ENCODE measurements at places on chromosomes 4 and X.

DNA sequence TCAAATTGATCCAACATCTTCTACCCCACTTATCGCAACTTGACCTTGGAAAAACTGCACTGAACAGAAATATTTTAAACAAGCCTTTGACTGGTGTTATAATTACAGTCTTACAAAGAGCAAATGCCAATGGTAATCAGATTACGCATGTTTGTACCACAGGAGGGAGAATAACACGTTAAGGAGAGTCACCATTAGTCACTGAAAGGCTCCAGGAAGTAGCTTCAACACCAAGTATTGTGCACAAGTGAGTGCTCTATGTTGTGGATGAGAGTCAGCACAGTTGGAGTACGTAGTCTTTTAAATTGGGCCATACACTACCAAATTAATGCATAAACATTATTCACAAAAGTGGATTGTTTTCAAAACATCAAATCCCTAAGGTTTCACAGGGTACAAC is 1081.5 kb upstream of the TENM3 start:
- DNase-seq = no peak

DNA sequence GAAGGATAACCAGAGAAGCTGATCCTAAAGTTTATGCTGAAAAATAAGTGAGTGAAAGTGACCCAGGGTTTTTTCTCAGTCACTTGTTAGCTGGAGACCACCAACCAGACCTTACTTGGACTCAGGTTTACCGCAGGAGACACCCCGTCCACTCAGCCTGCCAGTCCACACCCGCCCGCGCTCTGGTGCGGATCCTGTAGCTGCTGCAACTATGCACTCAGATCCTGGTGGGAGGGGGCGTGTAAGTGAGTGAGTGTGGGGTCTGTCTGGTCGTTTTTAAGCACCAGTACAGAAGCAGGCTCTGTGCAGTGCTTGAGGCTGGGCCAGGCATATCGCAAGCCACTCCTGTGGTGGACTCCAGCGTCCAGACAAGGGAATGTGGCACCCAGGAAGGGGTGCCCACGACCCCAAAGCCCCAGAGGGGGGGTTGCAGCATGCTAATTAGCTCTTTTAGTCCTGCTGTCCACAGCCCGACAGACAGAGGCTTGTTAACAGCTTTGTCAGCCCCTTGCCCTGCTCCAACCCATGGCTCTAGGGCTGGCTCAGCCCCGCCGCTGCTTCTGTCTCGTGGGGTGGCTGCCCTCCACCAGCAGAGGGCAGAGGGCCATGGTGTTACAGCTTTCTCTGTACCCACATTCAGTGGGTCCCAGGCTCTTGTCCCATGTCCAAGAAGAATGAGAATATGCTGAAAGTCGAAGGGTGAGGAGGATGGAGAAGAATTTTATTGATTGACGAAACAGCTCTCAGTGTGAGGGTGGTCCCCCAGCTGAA is 40.4 kb upstream of the PPP1R2C start:
- DNase-seq = no peak

DNA sequence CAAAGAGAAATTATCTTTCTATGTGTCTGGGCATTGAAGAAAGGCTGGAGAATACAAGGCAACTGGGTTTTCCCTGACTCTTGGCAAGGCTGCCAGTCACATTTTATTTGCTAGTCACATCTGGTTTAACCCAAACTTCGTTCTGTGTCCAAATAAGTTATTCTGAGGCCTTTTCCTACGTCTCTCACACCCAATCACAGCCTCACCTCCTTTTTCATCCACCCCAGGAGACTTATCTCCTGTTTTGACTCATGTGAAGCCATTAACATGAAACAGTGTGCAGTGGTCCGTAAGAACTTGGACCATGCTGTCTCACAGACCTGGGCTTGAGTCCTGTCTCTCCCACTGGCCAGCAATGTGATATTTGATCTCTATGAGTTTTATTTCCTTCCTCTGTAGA is 59.3 kb downstream of the CNGA2 start:
- no peak for DNase-seq

DNA sequence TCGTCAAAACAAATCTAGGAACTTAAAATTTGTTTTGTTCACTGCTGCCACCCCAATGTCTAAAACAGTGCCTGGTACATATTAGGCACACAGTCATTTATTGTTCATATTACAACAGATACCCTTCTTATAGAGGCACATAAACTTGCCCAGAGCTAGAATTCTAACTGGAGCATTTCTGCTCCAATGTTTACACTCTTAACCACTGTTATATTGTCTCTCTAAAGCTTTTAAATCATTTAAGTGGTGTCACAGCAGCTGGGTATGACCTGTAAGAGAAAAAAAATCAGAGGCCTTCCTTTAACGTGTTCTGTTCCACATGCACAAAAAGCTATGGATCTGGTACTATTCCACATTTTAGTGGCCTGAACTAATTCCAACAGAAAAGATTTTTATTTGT is 3.0 kb downstream of the UBE2D3 start:
- no peak for DNase-seq
